ENCODE measurements at places on chromosomes 16 and 17. TPM values are rescaled to one million over a fixed set of nuclear protein-coding genes. Genes with fewer than 3 reads are reported as not detected.

The TEKT5 gene
- not detected for total RNA-seq

The HASPIN gene
- total RNA-seq = not detected

The HBM gene
- not detected for total RNA-seq

The CCDC78 gene
- 0.43 TPM for total RNA-seq

The CSH1 gene
- total RNA-seq = not detected

The RNF151 gene
- total RNA-seq = not detected

The IL17C gene
- total RNA-seq = not detected

The B3GNT9 gene
- total RNA-seq = 31.6 TPM

The STH gene
- not detected for total RNA-seq

The AMZ2 gene
- 57.3 TPM for total RNA-seq

The WSCD1 gene
- total RNA-seq = 5.5 TPM

The RAI1 gene
- 24.9 TPM for total RNA-seq

Data from right atrium auricular region (tissue), 2 donors.